ENCODE measurements at places on chromosomes 11 and 22.

DNA sequence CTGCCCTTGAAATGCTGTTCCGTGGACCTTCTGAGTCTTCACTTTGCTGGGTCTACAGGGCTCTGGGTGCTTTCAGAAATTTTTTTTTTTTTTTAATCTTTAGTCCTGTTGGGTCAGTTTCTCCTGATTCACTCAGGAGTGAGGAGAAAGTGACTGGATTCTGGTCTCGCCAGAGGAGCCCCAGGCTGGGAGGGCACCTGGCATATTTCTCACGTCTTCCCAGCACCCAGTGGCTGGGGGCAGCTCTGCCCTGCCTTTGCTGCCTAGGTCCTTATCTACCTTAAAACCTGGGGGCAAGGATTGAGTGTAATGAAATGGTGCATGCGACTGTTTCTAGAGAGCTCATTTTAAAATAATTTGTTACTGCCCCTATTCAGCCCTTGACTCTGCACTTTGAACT lies 23.3 kb downstream of the SAMM50 start:
- DNase-seq: no peak

DNA sequence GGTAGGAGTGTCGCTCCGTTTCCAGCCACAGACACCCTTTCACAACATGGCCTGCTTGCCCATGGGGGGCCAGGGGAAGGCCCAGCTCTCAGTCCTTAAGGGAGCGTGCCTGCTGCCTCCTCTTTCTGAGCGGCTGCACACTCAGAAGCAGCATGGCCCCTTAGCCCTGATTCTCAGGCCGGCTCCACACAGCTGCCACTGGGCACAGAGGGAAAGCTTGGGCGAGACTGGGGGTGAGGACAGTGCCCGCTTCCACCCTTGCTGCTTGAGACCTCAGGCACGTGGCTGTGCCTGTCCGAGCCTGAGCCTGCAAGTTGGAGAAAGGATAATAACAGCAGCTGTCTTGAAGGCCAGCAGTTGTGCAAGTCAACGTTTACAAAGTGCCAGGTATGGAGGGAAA lies 416.3 kb downstream of the SHANK2 start:
- no peak for DNase-seq

GRCh38 chr22:24579258-24579601 lies 13.6 kb downstream of the LRRC75B start:
- DNase-seq: no peak

DNA sequence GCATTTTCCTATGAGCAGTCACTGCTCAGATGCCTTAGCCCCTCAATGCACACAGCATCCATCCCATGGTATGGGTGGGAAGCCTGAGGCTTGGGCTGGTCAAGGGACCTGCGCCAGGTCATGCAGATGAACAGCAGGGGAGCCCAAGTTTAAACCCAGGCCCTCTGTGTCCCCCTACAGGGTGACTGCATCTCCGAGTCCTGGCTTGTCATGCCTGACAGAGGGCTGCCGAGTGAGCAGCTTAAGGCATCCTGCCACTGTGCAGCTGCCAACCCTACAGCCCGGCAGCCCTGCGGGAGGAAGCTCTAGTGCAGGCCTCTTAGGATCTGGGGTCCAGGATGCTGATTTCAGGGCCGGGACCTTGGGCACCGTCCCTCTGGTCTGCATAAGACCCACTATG lies 10.0 kb downstream of the IL2RB start:
- DNase-seq: no peak

- no peak for DNase-seq
Measured at GRCh38 chr11:46661836-46662235, 38.6 kb downstream of the ARHGAP1 start.

GRCh38 chr11:111416231-111416960 lies 37.3 kb upstream of the POU2AF1 start:
- no peak for DNase-seq

- no peak for DNase-seq
Measured at GRCh38 chr11:79515781-79516180, 75.0 kb upstream of the TENM4 start.

GRCh38 chr11:74648894-74649293 lies 56.5 kb downstream of the POLD3 start:
- DNase-seq: no peak

GRCh38 chr22:16608931-16609330 lies 16.3 kb upstream of the CCT8L2 start:
- no peak for DNase-seq

DNA sequence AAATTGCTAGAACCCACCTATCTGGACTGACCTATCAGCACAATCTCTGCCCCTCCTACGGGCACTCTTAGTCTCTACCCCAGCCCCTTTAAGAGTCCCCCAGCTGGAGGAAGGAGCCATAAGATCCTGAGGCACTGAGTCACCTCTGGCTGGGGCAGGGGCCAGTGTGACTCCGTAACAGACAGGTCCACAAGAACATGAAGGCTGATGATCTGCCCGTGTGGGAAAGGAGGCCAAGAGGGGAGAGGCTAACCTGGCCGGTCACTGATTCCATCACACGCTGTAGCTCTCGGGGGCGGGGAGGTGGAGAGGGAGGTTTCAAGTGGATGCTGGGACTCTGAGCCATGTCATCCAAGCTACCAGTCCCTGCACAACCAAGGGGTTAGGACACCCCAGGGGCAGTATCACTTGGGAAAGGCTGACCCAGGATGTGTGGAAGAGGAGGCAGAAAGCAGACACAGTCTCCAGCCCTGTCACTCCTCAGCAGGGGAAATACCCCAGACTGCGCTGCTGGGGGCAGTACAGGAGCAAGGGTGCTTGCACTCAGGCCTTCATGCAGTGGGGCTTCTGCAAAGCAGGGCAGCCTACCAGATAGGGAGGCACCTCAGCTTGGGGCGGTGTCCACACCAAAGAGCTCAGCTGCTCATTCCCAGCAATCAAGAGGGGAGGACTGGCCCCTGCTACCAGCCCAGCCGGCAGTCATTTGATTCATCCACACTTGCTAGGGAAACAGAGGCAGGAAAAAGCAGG lies 22.3 kb downstream of the ARHGAP1 start:
- DNase-seq: no peak

DNA sequence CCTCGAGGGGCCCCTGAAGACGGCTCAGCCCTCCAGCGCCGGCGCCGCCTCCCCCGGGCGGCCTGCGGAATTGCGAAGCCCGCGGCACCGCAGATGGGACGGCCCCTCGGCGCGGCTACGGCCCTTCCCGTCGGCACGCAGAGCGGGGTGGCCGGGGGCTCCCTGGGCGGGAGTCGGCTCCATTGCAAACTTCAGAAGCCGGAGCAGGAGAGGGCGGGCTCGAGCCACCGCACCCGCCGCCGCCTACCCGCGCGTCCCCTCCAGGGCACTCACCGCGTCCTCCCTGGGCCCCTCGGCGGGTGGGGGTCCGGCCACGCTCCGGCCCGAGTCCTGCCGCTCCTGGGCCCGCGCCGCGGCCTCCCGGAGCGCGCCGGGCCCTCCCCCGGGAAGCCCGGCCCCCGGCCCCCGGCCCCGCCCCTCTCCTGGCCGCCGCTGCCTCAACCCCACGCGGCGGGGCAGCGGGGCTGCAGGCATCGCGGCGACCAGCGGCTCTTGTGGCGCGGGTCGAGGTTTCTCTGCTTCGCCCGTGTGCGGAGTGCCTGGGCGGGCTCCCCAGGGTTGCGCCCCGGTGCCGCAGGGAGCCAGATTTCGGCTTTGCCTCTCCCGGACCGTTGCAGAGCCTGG lies at the start of gene PACSIN3:
Gene PACSIN3 (minus strand): TSS at position 359 of the 624 bp plus-strand sequence. CDS start 3,707 bp downstream, outside the sequence.
- no peak for DNase-seq

DNA sequence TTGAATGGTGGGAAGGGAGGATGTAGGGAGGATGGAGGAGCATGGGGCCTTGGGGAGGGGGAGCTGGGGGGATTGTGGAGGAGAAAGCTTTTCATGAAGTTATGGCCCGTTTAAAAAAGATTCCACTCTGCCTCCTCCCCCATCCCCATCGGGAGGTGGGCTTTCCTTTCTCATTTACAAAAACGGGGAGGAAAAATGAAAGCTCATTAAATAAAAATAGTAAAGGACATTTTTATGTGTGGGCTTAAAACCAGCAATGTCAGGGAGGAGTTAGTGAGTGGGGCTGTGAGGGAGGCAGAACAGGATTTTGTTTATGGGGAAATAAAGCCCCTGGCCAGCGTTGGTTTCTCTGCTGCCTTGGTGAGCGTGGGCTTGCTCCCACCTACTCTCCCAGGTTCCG lies 83.2 kb downstream of the ZBTB16 start:
- no peak for DNase-seq

DNA sequence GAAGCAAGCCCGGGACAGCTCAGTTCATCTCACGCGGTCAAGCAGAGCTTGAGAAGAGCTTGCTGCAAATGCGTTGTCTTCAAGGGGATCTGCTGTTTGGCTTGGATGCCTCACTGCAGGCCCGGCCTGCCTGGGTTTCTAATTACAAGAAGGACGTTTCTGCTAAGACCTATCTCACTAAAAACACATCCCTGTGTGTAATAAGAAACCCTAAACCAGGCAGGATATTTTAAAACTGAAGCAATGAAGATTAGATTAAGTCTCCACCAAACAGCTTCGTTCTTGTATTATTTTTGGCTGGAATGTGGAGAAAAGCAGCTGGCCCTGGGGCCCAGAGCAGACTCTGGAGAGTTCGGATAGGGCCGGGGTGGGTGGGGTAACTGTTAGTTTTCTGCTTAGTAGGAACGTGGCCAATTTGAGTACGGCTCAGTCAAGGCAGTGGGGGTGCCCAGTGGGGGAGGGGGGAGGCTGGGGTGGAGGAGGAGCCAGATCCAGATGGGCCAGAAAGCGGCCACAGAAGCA lies 6.0 kb downstream of the PKNOX2 start:
- DNase-seq: no peak

- DNase-seq: no peak
Measured at GRCh38 chr11:96470521-96470920, 80.7 kb downstream of the JRKL start.

DNA sequence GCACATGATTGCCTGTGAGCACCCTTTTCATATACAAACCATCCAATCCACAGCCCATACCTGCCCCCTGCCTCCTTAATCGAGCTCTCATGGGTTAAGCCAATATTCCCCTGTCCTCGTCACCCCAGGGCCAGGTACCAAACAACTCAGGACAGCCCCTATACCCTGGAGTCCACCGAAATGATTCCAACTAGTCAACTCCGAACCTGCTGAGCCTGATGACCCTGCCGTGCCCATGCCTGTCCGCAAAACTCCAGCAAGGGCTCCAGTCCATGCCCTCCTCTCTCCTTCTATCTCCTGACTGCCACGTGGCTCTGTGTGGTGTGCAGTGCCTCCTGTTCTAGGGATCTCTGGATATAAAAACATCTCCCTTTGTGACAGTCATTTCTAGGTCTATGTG lies 35.5 kb upstream of the SYT13 start:
- DNase-seq: no peak

GRCh38 chr11:1759851-1760220 lies 3.9 kb downstream of the CTSD start:
- DNase-seq: no peak

- no peak for DNase-seq
Measured at GRCh38 chr11:119044708-119045107, 12.3 kb downstream of the HYOU1 start.

DNA sequence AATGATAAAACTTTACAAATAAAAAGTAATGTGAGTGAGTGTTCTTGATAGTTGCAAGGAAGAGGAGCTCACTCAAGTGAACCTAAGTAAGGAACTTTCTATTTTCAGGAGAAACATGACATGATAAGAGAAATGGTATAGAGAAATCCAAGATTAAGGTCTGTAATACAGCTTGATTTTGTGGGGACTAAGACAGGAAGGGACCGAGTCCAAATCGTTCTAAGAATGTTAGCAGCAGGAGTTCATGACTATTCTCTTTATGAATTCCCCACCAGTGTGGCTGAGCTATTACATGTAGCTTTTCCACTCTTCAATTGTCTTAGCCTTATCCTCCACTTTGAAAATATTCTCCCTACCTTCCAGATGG lies 698.6 kb upstream of the ARHGAP42 start:
- DNase-seq: no peak

DNA sequence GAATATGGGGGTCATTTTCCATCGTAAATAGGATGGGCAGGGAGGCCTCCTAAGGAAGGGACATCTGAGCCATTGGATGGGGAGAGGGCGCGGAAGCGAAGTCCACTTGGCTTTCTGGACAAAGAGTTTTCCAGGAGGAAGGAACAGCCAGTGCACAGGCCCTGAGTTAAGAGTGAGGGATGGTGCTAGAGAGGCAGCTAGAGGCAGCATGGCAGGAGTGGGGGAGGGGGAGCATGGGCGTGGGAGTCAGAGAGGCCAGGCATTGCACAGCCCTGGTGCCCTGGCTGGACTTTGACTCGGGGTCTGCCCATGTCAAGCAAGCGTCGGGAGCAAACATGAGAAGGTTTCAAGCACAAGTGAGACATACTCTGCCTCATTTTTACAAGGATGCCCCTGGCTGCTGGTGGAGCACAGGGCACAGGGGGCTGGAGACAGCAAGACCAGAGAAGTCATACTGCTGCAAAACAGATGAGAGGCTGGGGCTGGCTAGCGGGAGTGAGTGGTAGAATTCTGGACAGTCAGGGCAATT lies 9.0 kb downstream of the GNAZ start:
- DNase-seq: no peak

DNA sequence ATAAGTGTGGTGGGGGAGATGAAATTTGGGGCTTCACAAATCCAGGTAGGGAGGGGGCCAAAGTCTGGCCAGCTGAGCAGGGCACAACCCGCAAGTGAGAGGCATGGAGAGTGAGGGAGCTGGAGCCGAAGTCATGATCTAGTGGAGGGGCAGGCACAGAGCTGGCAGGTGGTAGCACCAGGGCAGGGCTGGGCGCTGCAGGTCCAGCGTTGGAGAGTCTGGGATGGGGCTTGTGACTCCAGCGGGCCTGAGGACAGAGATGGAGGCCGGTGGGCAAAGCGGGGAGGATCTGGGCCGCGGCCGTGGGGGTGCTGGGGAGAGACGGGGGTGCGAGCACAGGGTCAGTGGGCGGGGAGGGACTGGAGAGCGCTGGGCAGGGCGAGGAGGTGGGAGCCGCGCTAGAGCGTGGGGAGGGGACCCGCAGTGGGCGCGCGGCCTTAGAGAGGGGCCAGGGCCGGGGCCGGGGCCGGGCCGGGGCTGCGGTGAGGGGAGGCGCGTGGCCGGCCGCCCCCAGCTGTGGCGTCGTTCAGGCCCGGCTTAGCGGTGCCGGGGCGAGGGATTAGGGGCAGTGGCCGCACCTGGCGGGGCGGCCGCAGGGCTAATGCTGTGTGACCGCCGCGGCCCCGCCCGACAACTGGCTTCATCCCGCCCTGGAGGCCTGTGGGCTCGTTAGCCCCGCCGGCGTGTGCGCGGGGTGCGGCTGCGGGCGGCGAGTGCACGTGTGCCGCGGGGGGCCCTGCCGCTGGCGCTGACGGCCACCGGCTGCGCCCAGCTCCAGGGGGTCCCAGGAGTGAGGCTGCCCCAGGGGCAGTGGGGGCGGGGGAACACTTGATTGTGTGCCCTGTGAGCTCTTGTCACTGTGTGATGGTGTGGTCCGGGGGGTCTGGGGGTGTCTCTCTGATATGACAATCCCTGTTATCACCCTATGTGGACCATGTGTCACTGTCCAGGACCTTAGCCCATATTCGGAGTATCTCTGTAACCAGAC lies 23.6 kb upstream of the MYOD1 start:
- no peak for DNase-seq

DNA sequence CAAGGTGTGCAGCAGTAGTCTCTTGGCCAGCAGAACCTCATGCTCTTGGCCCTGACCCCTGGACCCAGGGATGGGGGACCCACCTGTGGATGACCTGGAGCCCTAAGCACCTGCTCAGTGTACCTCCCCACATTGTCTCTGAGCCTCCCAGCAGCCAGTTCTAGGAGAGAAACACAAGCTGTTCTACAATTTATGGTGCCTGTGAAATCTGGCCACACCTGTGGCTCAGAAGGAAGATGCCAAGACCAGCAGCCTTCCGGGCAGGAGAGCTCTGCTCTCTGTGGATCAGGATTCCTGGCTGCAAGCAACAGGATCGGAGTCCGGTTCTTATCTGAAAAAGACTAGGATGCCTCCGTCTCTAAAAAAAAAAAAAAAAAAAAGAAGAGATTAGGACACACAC lies 103.6 kb upstream of the ANO1 start:
- no peak for DNase-seq

GRCh38 chr22:35761037-35761436 lies 43.4 kb downstream of the APOL5 start:
- no peak for DNase-seq

Data from NCI-H187 (cell line).